ENCODE measurements at places on chromosomes 5 and 9.
A peak's percentile ranks its signal among the peaks of the same experiment; 100 is the strongest.

- no peak for DNase-seq
Observed at GRCh38 chr5:149024477-149024876, 38.4 kb downstream of the SH3TC2 start.

DNA sequence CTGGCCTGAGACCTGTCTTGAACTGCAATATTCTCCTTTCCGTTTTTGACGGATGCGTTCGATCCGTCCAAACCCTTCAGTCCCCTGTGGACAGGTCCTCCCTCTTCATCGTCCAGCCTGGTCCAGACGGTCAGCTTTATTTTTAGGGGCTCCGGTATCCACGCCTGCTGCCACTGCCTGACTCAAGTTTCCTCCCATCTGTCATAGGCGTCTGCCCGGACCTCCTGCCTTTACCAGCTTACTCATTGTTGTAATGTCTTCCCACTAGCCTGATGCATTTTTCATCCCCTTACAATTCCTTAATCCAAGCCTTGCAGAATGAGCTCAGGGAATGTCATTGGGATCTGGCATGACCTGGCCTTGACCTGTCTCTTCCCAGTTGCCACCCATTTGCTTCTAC, 145.8 kb downstream of the TENT4A start:
- DNase-seq: no peak

DNA sequence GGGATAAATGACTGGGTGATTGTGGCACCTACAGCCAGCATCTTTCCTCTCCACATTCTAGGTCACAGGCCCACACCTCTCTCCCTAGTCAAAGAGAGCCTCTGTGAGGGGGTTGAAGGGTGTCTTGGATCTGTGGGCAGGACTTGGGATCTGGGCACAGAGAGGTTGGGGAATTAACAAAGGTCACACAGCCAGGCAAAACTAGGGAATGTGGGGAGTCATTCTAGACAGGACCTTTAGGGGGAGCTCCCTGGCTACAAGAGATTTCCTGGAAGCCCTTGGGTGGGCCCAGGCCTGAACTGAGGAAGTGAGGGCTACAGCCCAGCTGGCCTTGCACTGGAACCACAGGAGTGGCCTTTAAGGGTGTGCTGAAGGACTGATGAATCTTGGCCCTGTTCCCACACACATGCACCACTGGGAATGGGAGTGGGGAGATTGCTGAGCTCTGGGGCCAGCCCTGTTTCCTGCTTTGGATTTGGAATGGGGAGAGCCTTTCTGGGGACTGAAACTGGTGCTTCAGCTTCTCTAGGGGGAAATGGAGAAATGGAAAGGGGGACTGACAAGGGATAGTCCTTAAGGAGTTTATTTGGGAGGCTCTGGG, 12.4 kb upstream of the CXXC5 start:
- DNase-seq: peak; percentile 67

DNA sequence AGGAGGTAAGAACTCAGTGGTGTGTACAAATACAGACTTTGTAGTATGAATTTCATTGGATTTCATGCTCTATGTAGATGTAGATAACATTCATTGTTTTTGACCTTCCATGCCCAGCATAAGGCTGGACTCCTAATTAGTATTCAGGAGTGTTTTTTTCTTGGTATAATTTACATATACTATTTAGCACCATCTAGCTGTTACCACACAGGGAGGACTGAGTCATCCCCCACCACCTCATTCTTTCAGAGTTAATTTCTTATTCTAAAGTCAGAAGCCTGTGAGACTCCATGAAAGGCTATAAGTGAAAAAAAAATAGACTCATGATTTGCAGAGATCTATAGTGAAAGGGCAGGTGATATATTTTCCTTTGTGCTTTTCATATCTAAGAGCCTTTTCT, 555.0 kb downstream of the PRR16 start:
- DNase-seq: no peak

DNA sequence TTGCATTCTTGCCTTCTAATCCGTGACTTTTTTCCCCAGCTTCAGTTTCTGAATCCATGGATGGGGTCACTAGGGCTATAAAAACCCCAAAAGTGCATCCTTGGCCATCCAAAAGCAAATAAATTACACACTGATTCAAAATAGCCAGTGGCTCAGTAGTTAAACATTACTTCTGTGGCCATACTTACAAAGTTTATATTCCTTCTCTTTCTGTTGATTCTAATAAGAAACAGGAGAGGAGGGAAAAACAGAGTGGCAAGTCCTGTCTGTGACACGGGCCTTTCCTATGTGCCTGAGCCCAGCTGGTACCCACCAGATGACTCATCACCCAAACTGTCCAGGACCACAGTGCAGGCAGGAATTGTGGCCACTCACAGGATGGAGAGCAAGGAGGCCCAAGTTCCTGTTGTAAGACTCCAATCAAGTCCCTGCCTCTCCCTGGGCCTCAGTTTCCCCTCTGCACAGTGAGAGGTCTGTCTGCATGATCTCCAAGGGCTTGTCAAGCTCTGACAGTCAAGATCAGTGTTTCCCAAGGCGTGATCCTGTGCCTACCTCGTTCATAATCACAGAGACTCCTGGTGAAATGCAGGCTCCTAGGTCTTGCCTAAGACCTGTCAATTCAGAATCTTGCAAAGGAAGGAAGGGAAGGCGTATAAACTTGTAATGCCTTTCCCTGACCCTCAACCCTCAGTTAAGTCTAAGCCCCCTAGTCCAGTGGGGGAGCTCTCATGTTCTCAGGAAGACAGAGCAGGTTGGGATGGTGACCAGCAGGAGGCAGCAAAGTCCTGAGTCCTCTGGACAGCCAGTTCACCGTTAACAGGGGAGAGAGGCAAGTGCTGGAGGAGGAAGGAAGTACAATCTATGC, 29.5 kb downstream of the TNIP1 start:
- peak; percentile 89 for DNase-seq

DNA sequence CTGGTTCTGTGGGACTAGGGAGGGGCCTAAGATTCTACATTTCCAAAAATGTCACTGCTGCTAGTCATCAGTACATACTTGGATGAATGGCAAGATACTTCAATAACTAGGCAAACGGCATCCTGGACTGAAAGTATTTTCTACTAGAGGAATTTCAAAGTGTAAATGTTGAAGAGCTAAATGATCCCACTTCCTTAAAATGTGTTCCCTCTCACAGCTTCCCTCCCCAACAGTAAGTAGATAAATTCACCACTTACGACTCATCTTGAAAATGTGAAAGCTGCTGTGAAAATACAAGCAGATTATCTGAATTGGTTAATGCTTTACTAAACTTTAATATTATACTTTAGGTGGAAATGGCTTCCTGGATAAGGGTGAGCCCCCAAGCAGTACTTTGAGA, 1571.5 kb upstream of the WWC1 start:
- no peak for DNase-seq

GRCh38 chr5:16493261-16493660, 27.7 kb upstream of the ZNF622 start:
- no peak for DNase-seq

- no peak for DNase-seq
Observed at GRCh38 chr5:77131361-77131760, 44.3 kb upstream of the ZBED3 start.

DNA sequence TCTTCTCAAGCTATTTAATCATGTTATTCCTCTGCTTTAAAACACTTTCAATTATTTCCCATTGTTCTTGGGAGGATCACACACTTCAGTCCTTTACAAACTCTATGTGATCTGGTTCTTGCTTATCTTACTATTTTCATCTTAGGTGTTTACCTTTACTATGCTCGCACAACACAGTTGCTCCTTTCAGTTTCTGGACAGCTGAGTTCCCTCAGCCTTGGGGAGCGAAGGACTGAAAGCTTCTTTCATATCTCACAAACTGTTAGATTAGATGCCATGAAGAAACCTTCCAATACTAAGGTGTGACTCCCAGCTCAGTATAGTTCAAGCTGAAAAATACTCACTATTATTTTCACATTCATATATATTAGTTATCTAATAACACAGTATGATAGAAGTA, 117.9 kb downstream of the CDC42SE2 start:
- DNase-seq: no peak

- DNase-seq: peak; percentile 91
Observed at GRCh38 chr5:149442563-149443182, 63.6 kb upstream of the IL17B start.

DNA sequence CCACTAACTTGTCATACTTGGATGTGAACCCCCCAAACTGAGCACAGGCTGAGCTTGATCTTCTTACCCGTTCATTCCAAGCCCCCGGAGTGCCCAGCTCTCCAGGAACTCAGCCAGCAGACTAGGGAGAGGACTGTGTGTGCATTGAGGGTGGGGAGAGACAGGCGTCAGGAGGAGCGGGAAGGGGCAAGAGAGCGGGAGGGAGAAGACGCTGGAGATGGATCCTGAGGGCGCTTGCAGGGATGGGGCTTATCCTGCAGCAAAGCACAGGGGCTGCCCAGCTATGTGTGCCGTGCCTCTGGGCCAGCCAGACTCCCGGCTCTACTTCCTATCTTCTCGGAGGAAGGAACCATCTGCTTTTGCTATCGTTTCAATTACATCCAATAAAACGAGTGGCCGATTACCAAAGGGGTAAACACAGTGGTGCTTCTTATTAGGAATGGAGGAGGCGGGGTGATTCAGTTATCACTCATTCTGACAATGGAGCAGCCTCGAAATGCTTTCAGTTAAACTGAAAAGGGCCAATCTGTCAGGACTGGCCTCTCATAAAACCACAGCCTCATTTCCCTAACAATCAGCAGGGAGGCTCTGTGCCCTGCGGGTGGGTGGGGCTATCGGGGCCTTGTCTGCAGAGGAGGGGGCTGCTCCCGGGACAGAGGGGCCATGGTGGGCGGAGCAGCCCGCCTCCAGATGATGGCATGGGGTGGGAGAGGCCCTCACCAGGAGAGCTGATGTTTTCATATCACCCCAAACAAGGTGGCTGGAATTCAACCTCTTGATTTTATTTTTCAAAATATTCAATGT, 168.2 kb downstream of the DAB2IP start:
- DNase-seq: no peak

DNA sequence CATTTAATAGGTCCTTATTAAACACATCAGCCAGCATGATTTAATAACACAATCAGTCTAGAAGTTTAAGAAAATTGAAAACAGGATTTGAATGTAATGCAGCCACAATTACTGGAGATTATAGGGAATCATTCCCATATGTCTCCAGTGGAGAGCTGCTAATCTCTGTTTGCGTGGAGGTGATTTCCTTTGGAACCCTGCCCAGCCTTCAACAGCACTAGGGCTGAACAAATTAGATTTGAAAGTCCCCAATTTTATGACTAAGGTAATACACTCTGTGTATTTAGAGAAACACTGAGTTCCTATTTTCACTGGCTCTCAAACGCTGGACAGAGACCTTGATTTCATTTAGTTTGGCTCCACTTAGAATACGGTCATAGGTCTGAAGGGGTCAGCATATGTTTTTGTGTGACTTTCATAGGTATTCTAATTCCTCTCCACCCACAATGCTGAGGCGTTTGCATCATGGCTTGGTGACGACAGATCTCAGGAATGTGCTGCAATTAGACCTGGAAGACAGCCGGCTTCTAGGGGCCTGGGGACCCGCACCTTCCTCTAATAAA, 508.3 kb downstream of the EBF1 start:
- DNase-seq: no peak

DNA sequence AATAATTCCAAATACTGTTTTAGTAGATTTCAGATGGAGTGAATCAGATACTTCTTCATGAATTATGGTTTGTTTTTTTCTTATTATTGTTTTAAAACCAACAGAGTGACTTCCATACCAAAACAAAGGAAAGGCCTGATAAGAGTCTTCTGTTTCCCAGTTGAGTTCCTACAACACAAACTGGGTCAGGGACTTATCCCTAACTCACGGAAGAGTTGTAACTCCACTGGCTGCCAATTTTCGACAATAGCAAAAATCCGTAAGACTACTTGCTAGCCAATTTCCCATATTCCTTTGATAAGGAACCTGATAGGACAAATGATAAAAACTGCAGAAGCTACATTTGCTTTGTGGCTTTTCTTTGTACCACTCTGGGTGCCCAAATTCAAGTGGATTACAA, 219.2 kb downstream of the AP3B1 start:
- DNase-seq: no peak

- no peak for DNase-seq
Observed at GRCh38 chr5:16245249-16245648, 65.7 kb upstream of the MARCHF11 start.

DNA sequence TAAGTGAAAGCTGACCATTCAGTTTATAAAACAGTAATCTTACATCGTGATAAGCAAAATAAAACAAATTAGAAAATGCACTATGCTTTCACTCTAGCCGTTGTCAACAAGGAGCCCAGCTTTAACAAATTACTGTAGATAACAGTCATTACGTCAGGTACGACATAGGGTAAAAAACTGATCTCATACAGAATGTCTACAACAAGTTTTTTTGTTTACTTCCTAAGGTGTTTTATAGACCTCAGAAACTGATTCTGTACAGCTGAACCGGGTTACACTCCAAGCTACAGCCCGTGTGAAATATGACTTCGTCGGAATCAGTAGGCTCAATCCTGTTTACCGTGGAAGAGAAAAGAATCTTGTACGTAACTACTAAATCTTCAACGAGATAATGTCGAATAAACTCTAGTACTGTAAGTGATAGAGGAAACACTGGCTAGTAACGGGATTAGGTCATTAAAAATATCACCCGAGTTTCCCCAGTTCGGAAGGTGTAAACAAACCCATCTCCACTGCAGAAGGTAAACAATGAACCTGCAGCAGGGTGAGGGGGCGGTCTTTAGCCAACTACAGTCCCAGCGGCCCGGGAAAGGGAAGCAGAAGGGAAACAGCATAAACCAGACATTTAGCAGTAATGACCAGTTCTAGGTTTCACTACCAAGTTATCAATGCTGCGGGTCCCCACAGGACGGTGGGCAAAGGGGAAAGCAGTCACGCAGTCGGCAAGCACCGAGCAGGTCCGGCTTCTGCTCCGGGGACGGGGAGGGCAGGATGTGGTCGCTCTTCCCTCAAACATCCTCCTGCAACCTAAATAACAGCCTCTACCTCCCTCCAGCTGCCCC, 1.1 kb downstream of the RICTOR start:
- DNase-seq: peak; percentile 82

DNA sequence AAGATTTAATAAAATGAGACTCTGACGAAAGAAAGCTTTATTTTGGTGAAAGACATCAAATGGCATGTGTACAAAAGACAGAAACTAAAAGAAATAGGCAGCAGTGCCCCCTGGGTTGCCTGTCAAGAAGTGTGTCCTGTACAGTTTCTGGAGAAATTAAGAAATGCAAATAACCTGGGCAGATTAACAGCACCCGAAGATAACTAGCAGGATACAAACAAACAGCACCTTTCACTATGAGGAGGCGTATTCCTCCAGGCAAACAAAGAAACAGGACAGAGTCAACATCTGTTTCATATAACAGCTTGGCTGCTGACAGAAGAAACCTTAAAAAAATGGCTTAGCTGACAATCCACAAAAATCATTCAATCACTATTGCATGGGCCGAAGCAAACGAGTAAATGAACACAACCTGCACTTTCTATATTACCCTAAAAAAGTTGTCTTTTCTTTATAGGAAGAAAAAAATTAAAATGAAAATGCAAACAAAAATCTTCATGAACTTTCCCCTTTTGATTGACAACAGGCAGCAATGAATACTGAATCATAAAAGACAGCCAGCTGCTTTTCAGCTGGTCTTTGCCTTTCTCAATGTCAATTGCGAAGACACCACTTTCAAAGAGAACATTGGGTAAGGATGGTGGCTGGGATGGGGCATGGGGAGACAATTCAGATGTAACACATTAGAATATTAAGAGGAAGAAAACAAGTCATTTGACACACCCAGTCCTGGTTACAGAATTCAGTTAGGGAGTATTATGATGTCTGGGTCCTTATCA, 162.1 kb downstream of the ARL15 start:
- DNase-seq: no peak
